ENCODE measurements at places on chromosomes 5 and 9.

DNA sequence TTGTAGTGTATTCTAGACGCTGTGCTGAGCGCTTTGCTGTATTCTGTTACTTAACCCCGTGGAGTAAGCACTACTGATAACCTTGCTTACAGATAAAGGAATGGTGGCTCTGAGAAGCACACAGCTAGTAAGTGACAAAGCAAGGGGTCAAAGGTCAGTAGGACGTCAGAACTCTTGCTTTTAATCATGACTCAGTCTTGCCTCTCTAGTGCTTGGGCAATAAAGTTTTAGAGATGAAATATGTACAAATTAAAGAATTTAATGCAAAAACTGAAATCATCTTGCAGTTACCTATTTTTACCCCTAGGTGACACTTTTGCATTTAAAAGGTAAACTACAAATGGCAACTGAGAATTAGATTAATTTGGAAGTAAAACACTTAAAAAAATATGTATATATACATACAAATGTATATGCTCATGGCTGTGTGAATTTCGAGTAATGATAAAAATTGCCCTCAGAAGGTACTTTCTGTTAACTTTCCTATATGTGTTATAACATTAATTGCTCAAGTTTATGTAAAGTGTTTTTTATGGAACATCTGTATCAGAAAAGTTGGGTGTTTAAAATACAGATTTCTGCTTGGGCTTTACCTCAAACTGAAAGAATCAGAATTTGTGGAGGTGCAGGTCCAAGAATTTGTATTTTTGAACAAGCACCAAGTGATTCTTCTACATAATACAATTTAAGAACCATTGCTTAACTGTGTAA, 175.1 kb upstream of the DAB2 start:
- no peak for DNase-seq

DNA sequence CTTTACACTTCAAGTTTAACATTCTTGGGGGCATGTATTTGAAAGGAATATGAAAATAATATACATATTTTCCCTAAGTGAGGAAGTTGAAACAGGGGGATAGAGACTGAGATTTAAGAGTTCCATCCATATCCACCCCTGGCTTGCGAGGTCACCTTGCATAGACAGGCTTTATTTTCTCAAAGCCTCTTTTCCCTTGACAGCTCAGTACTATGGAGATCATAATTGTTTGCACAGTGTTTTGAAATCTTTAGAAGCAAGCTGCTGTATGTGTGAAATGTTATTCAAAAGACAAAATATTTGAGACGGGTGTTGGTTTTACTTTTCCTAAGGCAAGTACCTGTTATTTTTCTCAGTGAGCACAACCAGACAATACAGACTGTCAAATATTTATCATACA, 163.1 kb downstream of the LRRC70 start:
- no peak for DNase-seq

- DNase-seq, result no peak
These were observed at the start of gene P4HA2 for GRCh38 chr5:132227485-132228240. TSS of gene P4HA2 (minus strand) at chr5:132227853. CDS start at chr5:132218626, 9,227 bp downstream.

DNA sequence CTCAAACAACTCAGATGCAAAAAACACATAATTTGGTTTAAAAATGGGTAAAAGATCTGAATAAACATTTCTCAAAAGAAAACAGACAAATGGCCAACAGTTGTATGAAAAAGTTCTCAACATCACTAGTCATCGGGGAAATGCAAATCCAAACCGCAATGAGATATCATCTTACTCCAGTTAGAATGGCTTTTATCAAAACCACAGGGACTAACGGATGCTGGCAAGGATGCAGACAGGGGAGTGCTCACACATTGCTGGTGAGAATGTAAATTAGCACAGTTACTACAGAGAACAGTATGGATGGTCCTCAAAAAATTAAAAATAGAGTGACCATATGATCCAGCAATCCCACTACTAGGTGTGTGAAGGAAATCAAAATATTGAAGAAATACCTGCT, 589.1 kb upstream of the ADAMTS16 start:
- DNase-seq, result no peak

DNA sequence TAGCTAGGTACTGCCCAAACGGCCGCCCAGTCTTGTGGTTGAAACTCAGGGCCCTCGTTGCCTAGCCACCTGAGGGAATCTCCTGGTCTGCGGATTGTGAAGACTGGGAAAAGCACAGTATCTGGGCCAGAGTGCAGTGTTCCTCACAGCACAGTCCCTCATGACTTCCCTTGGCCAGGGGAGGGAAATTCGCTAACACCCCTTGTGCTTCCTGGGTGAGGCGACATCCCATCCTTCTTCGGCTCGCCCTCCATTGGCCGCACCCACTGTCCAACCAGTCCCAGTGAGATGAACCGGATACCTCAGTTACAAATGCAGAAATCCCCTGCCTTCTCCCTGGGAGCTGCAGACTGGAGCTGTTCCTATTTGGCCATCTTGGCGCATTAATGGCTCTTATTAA, 250.5 kb downstream of the FER start:
- no peak for DNase-seq

DNA sequence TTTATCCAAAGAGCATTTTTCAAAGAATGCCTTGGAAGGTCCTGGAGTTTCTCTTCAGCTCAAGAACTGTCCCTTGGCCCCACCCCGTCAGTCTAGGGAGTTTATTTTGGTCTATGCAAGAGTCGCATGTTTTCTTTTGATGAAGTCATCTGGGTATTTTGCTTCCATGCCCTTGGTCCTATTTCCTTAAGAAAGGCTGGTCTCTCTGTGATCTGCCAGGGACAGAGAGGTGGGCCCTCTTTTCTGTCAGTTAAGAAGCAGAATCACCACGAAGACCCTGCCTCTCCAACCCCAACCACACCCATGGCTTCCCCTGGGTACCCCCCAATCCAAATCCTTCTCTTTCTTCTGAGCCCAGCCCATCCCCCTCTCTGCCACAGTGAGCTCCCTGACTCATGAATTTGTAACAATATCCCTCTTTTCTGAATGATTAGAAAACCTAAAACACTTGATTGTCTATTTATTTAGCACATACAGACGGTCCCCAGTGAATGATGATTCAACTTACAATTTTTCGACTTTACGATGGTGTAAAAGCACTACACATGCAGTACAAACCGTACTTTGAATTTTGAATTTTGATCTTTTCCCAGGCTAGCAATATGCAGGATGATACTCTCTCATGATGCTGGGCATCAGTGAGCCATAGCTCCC, 163.5 kb upstream of the ADRA1B start:
- no peak for DNase-seq

DNA sequence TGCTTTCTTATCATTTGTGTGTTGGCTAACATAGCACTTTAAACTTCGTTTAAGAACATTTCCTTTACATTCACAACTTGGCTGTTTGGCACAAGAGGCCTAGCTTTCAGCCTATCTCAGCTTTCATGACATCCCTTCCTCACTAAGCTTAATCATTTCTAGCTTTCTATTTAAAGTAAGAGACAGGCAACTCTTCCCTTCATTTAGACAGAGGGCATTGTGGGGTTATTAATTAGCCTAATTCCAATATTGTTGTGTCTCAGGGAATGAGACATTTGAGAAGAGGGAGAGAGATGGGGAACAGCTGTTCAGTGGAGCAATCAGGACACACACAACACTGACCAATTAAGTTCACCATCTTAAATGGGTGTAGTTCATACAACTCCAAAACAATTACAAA, 51.0 kb upstream of the OR2K2 start:
- no peak for DNase-seq

GRCh38 chr5:180333661-180334060, 19.5 kb downstream of the GFPT2 start:
- DNase-seq, result no peak

DNA sequence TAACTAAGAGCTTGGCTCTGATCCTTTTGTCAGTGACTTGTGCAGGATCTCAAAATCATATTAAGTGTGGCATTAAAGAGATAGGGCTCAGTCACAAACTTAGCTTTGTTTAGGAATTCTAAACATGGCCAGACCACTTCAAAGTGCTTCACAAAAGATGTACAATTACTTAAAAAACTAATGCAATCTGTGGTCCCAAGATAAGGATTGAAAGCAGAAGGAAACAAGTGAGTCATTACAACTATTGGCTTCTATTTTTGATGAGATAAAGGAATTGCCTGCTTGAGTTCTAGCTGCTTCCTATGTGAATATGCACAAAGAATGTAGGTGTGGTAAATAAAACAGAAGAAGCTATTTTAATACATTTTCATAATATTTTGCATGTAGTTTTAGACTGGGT, 44.9 kb upstream of the SLC12A2 start:
- DNase-seq, result no peak

DNA sequence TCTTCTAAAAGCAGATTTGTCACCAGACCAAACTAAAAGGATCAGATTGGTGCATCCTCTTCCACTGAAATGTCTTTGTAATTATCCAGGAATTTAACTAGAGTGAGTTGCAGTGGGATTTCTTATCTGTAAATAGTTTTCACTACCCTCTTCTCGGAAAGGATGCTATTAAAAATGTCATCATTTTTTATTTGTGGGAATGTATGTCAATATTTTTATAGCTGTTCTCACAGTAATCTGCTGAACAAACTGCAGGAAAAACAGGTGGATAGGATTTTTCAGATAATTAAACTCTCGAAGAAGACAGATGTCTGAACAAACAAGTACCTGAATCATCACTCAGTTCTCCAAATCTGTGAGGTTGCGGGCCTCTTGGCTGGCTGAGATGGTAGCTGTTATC, 62.7 kb downstream of the RAB14 start:
- DNase-seq, result no peak

GRCh38 chr9:14147738-14148137, 166.2 kb downstream of the NFIB start:
- DNase-seq, result no peak

DNA sequence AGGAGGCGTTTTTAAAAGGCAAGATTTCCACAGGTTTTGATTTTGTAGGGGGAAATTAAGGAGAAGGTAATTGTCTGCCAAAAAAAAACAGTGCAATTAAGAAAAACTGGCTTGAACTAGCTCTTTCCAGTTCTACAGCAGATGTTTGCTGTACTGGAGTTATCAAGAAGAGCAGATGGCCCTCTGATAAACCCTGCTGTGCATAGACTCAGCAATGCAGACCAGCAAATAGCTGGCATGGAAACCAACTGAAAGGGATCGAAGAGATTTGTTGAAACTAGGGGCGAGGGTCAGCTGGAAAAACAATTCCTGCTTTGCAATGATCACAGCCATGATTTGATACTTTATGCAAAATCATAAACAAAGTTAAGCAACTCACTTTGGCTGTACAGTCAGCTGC, 17.8 kb upstream of the BHMT start:
- no peak for DNase-seq

DNA sequence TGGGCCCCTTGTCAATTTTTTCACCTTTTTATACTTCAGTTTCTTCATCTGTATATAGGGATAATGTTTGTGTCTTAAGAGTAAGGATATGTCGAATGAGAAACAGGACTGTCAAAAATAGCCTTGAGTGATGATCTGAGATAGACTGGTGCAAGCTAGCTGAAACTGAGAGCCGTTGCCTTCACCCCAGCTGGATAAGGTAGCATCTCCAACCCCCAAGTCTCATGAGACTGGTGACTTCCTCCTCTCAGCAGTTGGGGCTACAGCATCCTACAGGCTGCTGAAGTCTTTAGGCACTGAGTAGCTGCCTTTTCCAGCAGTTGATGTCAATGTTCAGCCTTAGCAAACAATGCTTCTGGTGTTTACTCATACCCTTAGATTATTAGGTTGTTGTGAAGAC, 330.2 kb downstream of the OSTF1 start:
- DNase-seq, result no peak

DNA sequence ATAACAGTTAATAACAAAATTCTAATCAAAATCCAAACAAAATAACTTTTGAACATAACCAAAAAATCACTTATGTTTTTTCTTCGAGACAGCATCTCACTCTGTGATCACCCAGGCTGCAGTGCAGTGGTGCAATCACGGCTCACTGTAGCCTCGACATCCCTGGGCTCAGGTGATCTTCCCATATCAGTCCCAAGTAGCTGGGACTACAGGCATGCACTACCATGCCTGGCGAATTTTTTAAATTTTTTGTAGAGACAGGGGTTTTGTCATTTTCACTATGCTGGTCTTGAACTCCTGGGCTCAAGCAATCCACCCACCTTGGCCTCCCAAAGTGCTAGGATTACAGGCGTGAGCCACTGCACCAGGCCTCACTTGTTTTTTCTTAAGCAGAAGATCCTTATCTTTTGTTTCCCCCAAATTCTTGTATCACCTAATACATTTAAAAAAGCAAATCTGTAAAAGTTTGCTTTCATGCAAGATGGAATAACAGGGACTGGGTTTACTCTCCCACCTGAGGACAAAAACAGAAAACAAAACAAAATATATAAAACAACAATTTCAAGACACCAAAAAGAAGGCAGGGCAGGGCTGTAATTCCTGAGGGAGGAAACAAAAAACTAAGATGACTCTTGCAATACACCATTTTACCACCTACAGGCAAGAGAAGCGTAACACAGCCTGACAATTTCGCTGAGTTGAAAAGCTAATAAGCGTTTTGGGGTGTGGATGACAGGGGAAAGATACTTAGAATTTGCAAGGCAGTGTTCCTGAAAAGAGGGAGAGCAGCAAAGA, 71.4 kb downstream of the RAPGEF6 start:
- no peak for DNase-seq

DNA sequence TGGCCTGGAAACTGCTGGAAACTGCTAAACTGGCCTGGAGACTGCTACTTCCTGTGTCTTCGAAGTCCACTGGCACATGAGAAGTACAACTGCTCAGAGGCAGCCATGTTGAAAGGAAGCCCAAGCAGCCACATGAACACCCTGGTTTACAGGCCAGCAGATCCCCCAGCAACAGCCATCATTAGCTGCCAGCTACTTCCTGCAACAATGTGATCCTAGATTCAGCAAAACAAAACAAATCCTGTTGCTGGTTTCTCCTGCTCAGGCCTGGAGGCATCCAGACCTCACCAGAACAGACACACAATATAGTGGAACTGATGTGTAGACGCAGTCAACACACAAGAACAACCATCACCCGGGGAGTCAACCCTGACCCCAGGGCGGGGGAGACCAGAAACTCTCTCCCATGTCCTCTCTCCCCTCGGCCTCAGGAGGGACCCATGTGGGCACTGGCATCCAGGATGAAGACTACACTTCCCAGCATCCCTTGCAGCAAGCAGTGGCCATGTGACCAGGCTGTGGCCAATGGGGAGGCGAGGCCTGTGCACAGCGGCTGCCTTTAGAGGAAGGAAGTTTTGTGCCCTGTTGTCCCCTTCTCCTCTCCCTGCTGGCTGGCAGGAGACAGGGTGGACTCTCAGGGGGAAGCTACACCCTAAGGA, 9.2 kb upstream of the LCN15 start:
- DNase-seq, result no peak

GRCh38 chr9:4939118-4939561, 45.9 kb upstream of the JAK2 start:
- DNase-seq, result no peak
